ENCODE measurements at places on chromosomes 3 and 15.

- no peak for DNase-seq
Measured at GRCh38 chr15:96849271-96849900, 518.9 kb downstream of the NR2F2 start.

DNA sequence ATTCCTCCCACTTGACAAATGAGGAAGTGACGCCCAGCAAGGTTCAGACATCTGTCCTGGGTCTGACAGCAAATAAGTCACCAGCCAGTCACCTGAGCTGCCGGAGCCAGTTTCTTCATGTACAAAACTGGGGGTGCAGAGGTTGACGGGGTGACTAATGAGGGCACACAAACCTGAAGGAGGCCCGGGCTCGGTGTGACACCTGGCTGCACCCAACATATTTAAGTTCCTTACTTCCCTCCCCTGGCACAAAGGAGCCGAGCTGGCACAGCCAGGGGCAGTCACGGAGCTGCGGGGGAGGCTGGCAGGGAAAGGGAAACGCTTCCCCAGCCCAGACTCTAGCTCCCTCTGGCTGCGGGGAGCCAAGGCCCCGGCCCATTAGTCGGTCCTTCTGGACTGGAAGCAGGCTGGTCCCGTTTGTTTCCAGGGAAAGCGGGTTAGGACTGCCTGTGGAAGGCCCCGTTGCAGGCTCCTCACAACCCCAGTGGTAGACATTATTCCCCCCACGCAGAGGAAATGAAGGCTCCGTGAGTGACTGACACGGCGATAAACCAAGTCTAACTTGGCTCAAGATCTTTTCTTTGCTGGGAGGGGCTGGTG is 2.3 kb downstream of the FBXL22 start:
- DNase-seq = no peak

DNA sequence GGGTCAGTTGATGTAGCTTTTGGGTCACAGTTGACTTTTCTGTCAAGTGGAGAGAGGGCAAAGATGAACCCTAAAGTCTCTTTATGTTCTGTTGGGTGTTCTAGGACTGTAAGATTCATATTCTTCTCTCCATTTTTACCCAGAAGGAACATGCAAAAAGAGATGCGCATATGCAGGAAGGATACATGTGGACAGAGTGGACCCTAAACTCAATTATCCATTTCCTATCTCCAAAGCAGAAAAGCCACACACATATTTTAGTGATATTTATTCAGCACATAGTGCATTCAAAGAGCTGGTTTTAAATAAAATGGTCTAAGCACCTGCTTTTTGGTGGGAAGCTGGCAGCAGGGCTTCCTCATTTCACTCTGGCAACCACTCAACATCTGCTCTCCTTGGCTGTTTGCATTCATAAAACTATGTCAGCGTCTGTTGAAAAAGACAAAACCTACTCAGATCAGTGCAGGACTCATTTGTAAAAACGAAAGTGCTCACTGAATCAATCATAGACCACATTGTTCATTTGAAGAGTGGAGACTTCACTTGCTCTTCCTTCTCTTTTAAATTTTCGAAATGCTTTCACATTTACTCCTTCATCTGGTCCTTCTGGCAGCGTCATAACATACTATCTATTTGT is 96.6 kb downstream of the SEMA6D start:
- DNase-seq = no peak

DNA sequence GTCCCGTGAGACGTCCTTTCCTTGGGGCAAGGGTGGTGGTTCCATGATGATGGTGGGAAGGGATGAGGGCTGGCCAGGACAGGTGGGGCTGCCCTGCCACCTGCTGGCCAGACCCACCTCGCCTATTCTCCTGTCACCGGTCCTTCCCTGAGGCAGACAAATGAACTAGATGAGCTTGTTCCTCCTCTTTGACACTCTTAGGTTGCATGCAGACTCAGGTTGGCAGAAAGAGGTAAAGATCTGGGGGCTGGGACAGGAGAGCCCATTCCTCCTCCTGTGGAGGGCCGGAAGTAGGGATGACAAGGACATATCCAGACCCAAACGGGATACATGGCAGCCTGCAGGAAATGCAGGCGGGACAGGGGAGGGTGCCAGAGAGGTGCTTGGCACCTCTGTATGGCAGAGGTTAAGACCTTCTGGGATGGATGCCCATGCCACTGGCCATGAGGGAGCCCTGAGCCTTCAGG is 38.6 kb downstream of the ACSBG1 start:
- DNase-seq = no peak

GRCh38 chr15:80558631-80559319 is 136.3 kb upstream of the ABHD17C start:
- DNase-seq = no peak

DNA sequence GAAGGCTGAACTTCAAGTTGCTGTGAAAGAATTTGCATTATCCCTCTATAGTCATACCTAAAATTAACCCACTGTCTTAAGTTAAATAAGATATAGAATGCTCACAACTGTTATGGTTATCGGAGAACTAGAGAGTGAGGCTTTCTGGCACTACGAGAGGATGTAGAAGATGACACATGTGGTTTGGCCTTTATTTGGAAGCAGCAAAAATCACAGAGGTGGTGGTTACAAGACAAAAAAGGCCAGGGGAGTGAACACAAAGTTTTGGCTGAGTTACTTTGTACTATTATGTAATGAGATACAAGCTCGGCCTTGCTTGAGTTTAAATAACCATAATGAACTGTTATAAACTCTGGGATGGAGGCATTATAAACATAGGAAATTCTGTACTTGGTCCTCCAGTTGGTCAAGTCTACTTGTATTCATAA is 78.3 kb upstream of the ICE2 start:
- DNase-seq = no peak

DNA sequence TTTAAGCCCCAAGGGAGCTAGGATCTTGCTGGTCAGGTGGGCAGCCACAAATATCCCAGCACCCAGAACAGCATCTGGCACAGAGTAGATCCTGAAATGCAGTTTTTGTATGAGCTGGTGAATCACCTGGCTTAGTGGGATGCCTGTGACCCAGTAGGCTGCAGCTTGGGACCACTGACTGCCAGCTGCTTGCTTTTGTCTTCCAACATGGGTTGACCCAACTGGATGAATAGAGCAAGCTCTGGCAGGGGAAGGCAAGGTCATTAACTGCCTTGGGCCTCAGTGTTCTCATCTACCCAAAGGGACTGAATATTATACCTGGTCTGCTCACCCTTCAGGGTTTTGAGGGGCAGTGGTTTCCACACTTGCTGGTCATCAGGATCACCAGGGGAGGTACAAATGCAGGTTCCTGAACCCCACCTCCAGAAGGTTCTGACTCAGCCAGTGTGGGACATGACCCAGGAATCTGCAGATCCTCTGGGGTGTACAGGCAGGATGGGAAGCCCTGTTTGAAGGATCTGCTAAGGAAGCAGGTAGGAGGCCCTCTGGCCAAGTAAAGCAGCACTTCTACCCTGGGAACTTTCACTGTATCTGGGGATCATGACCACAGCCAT is 55.4 kb downstream of the ITGA11 start:
- no peak for DNase-seq

GRCh38 chr3:65169961-65170360 is 482.2 kb upstream of the ADAMTS9 start:
- DNase-seq = no peak

DNA sequence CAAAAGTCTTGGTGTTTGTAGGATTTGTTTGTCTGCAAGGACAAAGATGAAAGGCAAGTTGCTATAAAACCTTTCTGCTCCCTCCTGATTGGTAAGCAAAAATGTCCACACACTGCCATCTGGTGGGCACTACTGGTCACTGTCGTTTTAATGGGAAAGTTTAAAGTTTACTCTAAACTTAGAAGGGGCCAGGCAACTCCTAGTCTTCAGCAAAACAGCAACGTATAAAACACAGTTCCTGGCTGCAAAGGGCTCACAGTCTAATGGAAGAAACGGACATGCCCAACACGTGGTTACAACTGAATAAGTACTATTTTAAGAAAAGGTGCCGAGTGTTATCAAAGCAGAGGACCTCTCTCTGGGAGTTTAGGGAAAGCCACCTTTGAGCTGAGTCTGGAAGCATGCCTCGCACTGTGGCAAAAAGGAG is 23.7 kb upstream of the TPRG1 start:
- DNase-seq = peak; percentile 52

DNA sequence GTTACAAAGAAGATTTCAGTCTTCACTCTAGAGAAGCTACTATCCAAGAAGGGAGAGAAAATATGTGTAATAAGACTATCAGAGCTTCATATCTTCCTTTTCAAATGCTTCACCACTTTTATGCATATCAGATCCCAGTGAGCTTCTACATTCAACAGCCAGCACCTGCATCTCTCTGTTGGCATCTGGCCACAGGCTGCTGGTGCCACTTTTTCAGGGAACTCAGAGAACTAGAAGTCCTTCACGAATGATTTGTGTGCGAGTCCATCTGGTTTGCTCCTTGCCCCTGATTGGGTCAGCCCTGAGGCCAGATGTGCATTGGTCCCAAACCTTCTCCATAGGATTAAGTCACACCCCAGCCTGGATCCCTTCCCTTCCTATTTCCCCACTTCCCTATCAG is 22.1 kb downstream of the SNTN start:
- no peak for DNase-seq

GRCh38 chr3:77541203-77541922 is 501.5 kb downstream of the ROBO2 start:
- DNase-seq = no peak

GRCh38 chr3:39376959-39377634 is 6.1 kb upstream of the SLC25A38 start:
- DNase-seq = no peak

DNA sequence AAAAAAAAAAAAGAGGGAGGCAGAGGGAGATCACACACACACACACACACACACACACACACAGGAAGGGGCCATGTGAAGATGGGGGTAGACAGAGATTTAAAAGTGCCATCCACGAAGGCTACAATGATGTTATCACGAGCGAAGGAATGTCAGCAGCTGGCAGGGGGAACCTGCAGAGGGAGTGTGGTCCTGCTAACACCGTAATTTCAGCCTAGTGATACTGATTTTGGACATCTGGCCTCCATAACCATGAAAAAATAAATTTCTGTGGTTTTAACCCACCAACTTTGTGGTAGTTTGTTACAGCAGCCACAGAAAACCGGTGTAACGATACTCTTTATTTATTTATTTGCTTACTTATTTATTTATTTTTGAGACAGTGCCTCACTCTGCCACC is 76.0 kb downstream of the TMCO5A start:
- DNase-seq = no peak

DNA sequence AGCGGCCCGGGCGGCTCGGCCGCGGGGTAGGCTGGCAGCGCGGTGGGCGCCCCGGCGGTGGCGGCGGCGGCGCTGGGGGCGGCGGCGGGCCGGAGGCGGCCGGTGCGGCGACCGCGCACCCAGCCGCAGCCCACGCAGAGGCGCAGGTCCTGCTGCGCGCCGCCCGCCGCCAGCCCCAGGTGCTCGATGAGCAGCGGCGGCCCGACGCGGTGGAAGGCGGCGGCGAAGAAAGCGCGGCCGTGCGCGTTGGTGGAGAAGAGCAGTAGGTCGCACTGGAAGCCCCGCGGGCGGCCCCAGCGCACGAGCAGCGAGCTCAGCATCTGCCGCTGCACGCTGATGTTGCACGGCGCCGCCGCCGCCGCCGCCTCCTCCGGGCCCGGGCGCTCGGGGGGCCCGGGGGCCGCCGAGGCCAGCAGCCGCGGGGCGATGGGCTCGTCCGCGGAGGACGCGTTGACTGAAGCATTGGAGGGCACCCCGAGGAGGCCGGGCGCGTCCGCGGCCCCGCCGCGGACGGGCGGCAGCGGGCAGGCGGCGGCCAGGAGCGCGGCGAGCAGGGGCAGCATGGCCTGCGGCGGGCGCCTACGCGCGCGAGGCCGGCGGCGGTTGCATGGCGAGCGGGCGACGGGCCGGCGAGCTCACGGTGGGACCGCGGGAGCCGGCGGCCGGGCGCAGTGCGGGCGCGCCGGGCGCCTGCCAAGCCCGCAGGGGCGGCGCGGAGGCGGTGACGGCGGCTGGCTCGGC is 452 bp downstream of the TMEM158 start:
- peak; percentile 8 for DNase-seq

DNA sequence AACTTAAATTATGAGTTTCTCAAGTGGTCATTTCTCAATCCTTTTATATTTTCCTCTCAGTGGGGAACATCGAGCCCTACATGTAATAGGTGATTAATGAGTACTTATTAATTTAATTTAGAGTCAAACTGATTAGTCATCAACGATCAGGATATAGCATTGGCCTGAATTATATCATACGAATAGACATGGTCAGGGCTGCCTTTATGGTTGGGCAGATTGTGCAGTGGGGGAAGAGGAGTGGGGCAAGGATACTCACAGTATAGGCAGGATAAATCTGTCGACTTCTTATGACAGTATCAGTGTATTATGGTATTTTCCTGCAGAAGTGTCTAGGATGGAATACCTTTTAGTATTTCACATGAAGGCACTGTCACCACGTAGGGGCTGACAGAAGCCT is 27.0 kb downstream of the C2CD4A start:
- DNase-seq = no peak

- DNase-seq = no peak
Measured at GRCh38 chr3:186180891-186181481, 72.1 kb upstream of the ETV5 start.

- DNase-seq = no peak
Measured at GRCh38 chr3:9387322-9387655, 10.1 kb upstream of the SETD5 start.

- no peak for DNase-seq
Measured at GRCh38 chr15:79900087-79900486, 3.3 kb upstream of the MTHFS start.

DNA sequence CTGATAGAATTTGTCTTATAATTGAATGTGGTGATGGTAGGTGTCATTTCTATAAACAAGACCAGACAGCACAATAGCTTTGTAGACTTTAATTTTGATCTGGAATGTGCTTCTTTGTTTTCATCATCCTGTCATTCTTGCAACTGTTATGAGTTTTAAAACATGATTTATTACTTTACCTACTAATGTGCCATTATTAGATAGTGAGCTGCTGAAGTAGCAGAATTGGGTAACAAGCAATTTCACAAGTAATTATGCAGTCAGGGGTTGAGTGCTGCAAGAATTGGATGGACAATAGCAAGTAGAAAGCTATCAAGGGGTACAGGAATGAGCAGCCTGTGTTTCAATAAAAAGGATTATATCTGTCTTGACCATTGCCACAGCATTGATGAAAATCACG is 975.6 kb downstream of the ROBO1 start:
- no peak for DNase-seq

GRCh38 chr3:70049761-70050160 is 50.2 kb downstream of the SAMMSON start:
- DNase-seq = no peak

DNA sequence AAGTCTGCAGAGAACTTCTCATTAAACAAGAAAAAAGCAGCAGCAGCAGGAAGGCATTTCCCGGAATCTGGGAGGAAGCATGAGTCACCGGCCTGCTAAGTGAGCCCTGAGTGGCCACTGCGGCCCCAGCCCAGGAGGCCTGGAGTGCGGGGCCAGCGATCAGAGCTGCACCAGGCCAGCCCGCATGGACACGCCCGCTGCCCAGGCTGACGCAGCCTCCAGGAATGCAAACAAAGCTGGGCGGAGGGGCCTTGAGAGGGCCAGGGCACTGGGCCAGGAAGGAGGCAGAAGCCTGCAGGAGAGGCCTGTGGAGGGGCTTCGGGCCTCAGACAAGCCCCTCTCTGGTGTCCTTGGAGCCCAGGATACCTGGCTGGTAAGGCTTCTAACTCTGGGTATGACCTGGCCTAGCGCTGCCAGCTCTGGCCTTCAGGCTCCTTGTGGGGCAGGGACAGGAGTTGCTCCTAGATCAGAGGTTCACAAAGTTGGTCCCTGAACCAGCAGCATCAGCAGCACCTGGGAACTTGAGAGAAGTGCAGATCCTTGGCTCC is 101.2 kb downstream of the SMAD6 start:
- no peak for DNase-seq

- DNase-seq = no peak
Measured at GRCh38 chr3:71520161-71521020, 63.1 kb downstream of the FOXP1 start.

Data from stimulated activated CD8-positive, alpha-beta memory T cell treated with anti-CD3 and anti-CD28 coated beads, Interleukin-4, amount 100 ng/mL, for 4 hours (primary cell).